ENCODE measurements at places on chromosomes 16 and 17. TPM values are rescaled to one million over a fixed set of nuclear protein-coding genes. Genes with fewer than 3 reads are reported as not detected.

DNA sequence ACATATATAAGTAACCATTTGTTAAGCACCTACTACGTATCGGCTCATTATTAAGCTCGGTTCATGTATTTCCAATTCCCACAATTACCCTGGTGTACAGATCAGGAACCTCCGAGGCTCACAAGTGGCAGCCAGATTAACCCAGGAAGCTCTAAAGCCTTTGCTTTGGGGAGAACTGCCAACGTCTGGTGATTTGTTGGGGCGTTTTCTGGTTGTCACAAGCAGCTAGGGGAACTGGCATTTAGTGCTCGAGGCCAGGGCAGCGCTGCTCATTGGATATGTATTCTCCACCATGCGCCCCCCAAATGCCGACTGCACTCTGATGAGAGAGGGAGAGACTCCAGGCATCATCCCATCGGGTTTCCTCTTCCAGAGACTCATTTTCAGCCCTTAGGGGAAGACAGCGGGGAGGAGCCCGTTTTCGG is 541 bp downstream of the ZNF18 start:
- DNase-seq: peak; percentile 72

DNA sequence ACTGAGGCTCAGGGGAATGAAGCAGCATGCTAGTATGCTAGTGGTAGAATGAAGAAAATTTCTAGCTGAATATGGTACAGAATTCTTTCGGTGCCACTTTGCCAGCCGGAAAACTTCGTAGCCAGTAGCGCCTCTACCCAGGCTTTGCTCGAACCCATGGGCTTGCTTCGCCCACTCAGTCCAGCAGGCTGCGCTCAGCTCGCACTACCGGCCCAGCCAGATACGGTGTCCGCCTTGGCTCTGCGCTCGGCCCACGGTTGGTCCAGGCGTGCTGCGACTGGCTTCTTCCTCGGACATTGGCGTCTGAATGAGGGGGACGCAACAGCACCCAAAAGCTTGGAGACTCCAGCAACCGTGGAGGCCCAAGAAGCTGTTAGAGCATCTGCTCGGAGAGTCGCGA is 372.5 kb upstream of the CDH8 start:
- no peak for DNase-seq

GRCh38 chr16:86843812-86844211 is 265.5 kb downstream of the FOXL1 start:
- DNase-seq: no peak

DNA sequence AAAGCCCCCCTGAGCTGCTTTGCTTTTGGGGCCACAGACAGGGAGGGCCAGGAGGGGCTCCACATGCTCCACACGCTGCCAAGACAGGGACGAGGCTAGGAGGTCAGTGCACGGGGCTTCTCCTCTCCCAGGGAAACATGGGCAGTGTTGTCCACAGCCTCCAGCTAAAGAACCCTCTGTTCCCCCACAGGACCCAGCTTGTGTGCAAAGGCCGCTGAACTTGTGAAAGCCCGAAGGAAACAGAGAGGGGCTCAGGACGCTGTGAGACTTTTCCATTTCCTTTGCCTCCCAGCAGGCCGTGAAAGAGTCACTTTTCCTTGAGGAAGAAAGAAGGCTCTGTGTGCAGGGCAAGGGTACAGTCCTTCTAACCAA is 9.7 kb downstream of the CDRT4 start:
- DNase-seq: no peak

DNA sequence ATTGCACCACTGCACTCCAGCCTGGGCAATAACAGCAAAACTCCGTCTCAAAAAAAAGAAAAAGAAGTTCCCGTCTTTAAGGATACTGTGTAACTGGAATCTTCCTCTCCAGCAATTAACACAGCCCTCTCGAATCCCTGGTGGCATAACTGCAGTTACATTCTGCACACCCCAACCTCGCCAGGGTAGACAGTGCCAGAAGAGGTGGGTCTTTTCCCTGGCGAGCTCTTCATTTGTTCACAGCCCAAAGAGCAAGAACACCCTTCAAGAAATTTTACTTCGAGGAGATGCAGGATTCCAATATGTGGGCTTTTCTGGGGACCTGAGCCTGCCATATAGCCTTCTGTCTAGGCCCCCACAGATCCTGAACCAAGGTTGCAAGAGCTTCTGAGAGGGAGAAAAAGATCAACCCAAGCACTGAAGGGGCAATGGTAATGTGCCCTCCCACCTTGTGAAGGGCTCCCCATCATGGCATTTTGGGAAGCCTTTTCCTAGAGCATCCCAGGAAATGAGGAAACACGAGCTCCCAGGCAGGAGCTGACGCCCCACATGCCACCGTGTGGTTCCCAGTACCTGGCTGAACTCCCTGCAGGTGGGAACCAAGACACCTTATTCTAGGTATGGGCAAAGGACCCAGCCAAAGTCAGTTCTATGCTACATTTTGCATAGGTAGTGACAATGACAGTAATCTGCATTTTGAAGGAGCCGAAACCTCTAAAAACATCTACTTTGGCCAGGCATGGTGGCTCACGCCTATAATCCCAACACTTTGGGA is 26.9 kb downstream of the TK2 start:
- DNase-seq: no peak

TBC1D3E gene
- not detected for polyA plus RNA-seq

Measured in GM23248 (cell line).